ENCODE measurements at places on chromosomes 4 and X.

DNA sequence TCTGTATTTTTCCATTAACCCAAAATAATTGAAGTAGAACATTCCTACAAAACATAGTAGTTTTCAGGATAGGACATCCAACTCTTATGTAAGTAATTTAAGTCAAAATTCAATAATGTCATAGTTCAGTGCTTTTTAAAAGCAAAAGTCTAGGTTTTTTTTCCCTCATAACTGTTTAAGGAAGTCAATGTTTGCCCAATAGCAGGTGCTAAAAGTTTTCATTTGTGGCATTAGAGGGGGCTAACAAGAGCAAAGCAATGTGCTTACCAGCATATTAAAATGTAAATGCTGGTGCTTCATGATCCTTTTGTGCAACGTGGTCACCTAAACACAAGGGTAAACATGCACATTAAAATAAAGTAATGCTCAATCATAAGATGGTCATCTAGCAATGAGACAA lies 155.2 kb upstream of the PPP1R2C start:
- no peak for DNase-seq

DNA sequence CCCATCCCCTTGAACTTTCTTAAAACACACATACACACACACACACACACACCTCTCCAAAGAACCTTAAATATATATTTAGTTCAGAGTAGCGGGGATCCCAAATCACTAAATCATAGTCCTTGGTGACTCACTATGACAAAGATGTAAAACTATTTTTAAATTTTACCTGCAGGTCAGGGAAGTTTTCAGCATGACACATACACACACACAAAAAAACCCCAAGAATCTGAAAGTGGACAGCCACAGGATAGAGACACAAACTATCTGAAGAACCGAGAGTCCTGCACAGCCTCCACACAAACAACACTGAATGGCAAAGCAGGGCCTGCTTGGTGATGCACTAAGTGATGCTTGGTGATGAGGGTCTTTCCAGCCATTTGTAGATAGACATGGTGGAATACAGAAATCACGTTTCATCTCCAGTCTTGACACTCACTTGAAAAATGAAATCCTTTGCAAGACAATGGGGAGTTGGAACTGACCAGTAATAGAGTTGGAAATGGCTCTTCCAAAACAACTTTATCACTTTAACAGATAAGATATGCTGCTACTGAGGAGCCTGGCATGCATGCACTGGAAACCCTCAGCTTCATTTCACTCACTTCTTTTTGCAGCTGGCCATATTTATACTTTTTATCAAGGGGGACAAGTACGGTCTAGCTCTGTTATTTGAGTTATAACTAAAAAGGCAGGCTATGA lies 307.3 kb downstream of the RAPGEF2 start:
- no peak for DNase-seq

GRCh38 chr4:6050551-6050950 lies 32.3 kb upstream of the C4orf50 start:
- DNase-seq = no peak

DNA sequence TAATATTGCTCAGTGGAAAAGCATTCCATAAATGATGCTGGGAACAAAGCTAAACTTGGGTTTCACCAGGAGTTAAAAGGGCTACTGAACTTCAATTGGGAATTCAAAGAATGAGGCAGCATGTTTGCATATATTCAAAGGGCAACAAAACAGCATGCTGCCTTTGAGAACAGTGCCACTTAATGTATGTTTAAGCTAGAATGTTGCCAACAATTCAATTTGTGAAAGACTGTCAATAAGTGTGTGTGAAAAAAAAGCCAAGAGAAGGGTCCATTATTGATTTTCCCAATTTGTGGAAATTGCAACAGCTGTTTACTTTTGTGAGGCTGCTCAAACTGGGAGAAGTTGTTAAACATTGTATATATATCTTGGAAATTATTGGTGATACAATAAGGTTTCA lies 701.9 kb upstream of the ACTRT1 start:
- no peak for DNase-seq

GRCh38 chr4:168868044-168868781 lies 141.8 kb downstream of the CBR4 start:
- DNase-seq = no peak

- DNase-seq = no peak
These were observed 754.3 kb upstream of the TENM3 start for GRCh38 chr4:181488926-181489325.

GRCh38 chrX:34562006-34562405 lies 95.1 kb downstream of the TMEM47 start:
- DNase-seq = no peak

DNA sequence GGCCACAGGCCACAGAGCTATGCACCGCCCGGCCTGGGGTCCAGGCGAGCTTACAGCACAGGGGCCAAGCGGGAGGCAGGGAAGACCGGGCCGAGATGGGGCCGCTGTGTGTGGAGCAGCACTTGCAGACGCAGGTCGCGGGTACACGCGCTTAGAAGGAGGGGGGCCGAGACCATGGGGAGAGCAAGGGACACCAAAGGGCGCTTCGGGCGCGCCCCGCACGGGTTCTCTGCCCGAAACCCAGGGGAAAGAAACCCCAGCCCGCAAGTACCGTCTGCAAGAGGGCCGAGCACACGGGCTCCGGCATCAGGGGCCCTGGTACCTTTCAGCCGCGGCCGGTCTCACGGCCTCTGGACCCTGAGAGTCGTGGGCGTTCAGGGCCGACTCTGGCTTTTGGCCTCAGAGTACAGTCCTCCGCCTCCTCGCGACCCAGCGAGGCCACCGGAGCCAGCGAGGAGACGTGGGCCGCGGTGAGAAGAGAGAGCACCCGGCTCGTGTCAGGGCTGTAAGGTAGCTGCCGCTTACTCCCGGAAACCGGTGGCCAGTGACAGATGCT lies 342 bp downstream of the EOLA2 start:
- no peak for DNase-seq

Measured in hypothalamus (tissue), 51 donors.